ENCODE measurements at places on chromosomes 5 and 9.
A peak's percentile ranks its signal among the peaks of the same experiment; 100 is the strongest.

- DNase-seq, result no peak
Observed at GRCh38 chr9:116986015-116986414, 298.9 kb downstream of the TRIM32 start.

GRCh38 chr5:1930880-1931603, 48.3 kb upstream of the IRX4 start:
- DNase-seq, result no peak

DNA sequence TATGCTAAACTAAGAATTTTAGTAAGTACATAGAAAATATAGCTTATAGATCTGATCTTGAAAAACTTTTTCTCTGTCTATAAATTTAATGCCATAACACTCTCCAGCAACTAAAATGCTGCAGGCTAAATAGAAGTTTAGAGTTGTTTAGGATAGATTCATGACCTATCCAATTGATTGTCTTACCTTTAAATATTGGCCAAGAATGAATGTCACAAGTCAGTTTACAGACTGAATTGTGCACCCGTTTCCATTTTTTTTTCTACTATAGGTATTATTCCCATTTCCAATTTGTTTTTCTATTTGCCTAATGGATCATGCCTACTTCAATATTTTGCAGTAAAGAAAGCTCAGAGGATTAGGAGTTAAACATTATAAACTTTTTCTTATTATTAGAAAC, 129.5 kb downstream of the MLLT3 start:
- no peak for DNase-seq

DNA sequence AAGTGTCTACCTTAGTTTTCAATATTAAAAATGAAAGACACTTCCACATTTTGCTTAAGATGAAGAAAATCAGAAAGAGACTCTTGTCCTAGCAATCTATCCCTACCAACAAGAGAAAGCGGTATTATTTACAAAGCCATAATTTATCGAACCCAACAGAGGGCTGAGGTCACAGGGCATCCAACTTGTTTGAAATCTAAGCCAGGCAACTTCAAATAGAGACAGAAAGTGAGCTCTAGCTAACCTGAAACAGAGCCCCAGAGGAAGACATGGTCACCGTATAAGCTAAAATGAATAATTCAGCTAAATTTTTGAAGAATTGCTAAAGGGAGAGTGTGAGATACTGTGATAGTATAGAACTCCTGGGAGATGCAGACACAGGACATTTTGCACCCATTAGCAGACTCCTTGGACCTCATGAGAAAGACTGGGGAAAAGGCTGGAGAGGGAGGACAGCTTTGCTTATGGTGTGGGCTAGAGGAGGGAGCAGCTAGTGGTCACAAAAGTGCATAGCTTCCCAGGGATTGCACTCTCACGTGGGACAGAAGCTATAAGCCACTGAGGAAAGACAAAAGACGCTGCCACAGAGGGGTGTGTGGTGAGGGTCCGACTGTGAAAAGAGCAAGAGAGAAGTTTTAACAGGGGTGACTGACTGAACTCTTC, 624.2 kb upstream of the GRIN3A start:
- DNase-seq, result no peak

DNA sequence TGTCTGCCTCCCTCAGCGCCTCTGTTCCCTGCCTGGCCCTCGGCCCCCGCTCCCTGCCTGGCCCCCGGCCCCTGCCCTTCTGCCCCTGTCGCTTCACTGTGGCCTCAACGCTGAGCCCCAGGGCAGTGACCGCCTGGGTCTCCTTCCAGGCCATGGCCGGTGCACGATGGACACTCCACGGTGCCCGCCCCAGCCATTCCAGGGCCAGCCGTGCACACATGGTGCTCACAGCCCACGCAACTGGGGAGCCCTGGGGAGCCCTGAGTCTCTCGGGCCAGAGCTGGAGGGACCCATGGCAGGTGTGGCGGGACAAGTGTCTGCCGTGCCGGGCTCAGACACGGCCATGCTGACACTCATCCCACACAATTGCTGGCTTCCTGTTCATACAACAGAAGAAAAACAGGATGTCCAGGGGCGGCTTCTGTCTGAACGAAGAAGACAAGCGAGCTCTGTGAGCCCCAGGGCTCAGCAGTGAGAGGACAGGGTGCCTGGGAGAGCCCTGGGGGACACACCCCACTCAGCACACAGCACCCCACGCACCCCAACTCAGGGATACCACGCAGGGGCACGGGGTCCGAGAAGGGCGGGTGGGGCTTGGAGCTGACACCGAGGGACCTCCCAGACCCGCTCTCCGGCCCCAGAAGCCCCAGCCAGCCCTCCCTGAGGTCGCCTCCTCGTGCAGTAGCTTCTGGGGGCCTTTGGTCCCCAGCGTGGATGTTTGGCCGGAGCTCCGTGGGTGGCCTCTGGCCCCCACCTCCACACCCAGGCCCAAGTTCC, 35.7 kb downstream of the EXD3 start:
- no peak for DNase-seq

GRCh38 chr5:76406673-76407072, 3.6 kb downstream of the IQGAP2 start:
- no peak for DNase-seq

GRCh38 chr5:151659001-151659754, 27.5 kb downstream of the SPARC start:
- DNase-seq, result peak; percentile 75

GRCh38 chr9:128396970-128397613, 23.6 kb upstream of the CERCAM start:
- no peak for DNase-seq

GRCh38 chr5:125455041-125455440, 708.6 kb upstream of the ZNF608 start:
- no peak for DNase-seq

DNA sequence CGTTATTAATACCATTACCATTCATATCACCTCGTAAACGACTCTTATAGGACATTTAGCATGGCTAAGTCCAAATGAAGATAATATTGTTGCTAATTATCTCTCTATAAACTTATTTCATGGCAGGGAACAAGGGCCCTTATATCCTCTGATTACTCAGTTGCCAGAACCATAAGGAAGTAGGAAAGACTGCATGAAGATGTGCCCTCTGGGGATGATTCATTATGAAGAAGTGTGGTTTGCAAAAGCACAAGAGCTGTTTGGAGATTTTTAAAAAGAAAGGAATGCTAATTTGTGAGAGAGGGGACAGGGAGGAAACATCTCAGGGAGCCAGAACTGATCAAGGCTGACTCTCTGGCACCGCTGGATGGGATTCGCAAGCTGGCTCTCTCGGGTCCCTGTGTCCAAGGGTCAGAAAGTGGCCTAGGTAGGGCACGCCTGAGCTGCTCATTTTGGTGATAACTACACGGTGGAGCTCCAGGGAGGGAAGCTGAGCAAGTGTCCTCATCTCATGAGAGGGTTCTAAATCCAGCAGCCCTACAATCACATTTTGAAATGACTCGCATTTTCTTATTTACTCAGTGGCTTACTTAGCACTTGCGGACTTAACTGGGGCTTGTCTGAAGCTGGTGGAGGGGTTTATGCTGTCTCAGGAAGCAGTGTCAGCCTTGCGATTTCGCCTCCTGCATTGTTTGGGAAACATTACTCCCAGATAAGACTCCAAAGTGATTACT, 136.8 kb downstream of the C5orf15 start:
- peak; percentile 5 for DNase-seq

GRCh38 chr5:68176253-68176652, 39.3 kb upstream of the PIK3R1 start:
- DNase-seq, result no peak

DNA sequence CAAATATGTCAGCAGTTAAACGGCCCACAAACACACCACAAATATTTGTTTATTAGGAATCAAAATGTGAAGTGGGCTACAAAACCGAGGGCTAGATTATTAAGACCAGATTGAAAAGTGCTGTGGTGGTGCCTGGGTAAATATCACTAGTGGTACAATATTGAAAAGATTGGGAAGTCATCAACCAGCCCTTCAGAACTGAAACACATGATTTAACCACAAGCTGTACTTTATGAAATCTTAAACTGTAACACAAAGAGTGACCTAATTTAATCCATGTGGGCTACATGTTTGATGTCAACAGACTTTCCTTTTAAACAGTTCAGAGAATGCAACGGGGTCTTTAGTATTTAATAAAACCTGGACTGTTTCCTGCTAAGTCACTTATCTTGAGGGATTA, 182.3 kb downstream of the SPATA31D1 start:
- DNase-seq, result no peak

- no peak for DNase-seq
Observed at GRCh38 chr9:133752739-133753446, 14.7 kb upstream of the SARDH start.

GRCh38 chr5:113179156-113179555, 202.6 kb downstream of the DCP2 start:
- no peak for DNase-seq

DNA sequence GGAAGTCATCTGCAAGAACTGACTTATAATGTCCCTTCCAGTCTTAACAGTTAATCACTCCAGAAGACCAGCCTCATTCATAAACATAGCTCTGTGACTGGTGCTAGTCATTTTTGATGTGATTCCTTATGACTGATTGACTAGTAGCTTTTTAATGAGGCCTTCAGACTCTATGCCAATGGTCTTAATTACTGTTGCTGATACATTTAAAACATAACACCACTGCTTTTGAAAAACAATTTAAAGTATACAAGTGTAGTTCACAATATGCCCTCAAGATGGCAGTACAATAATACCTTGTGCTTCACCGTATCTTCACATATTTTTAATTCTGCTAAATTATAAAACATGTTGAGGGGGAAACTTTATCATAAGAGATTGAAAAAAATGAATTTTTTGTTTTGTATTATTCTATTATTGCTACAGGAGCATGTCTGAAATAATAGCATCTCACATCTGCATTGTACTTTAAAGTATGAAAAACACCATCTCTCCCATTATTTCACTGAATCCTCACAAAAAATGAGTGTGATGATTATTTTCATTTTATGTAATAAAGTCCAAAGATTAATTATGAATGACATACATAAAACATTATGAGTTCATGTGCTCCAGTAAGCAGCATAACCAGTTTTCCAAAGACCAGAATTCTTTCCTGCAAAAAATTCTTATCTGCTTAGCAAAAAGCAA, 55.2 kb upstream of the SHISAL2B start:
- DNase-seq, result no peak

DNA sequence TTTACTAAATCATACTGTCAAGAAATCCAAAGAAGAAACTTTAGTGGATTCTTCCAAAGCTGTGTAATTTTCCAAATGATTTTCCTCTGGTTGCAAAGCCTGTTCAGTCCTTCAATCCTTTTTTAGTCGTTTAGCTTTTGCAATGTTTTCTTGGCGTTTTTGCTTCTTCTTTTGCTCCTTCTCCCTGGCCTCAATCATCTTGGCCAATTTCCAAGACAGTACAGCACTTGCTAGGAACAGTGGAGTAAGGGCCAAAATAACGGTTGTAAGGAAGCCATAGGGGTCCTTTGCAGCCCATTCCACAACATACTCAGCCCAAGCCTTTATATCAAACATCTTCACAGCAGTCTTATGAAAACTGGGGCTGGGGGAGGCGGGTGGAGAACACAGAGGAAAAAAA, 2.4 kb downstream of the SMIM15 start:
- no peak for DNase-seq

DNA sequence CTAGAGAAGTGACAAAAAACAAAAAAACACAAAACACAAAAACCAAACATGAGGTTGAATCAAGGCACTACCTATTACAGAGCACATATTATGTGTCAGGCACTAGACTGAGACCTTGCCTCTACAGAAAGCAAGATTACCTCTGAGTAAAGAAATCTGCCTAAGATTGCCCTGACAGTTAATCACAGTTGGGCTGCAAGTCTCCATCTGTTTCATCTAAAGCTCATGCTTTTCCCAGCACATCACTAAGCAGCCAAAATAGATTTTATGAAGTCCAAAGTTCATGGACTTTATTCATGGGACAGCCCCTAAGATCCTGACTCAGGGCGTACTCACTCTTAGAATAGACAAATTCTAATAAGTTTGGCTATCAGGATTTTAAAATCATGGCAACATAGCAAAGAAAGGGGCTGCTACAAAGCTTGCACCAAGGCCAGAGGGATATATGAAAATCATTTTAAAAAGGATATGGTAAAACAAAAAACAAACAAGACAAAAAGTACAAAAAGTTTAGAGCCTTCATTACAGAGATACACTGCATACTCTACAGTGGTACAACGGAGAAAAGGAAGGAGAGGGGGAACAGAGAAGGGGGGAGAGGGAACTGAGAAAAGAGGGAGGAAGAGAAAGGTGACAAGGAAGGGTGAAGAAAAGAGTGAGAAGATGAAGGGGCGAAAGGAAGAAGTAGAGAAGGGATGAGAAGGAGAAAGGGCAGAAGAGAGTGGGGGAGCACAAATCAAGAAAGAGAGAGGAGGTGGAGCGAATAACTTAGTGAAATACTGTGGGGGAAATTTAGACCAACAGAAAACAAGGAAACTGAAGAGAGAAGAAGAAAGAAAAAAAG, 58.2 kb downstream of the RICTOR start:
- DNase-seq, result peak; percentile 66

DNA sequence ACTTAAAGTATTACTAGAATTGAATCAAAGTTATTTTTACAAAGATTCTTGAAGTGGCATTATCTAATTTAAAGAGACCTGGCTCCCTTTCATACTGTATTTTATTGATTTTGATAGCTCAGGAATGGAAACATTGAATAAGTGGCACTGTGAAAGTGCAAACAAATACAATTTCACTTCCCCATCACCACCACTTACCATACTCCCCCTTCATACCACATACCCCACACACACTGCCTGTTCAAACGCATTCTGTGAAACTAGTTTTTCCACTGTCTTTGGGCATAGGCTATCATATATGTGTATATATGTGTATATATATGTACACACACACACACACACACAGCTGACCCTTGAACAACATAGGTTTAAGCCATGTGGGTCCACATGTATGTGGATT, 62.1 kb upstream of the ATG10 start:
- DNase-seq, result no peak

GRCh38 chr5:42495914-42496313, 72.7 kb downstream of the GHR start:
- no peak for DNase-seq

GRCh38 chr5:106956886-106957285, 713.9 kb downstream of the EFNA5 start:
- DNase-seq, result no peak

DNA sequence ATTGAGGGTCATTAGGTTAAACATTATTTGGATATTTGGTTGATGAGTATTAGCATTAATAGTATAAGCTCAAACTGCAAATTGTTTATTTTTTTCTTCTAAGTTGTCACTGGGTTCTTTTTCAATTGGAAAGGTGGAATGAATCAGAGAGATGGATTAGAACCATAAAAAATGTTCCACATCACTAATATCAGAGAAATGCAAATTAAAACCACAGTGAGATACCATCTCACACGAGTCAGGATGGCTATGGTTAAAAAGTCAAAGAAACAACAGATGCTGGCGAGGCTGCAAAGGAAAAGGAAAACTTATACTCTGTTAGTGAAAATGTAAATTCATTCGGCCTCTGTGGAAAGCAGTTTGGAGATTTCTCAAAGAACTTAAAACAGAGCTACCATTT, 122.8 kb downstream of the CCDC192 start:
- peak; percentile 23 for DNase-seq

- no peak for DNase-seq
Observed at GRCh38 chr9:88396836-88397577, 8.8 kb downstream of the SPIN1 start.
